ENCODE measurements at places on chromosomes 5 and 9.

- H3K27me3 ChIP-seq = no peaks in the 10 kb centered on the region
- H3K36me3 ChIP-seq = no peaks in the 10 kb centered on the region
- peak overlapping the region; percentile 91 for H3K27ac ChIP-seq
- H3K4me1 ChIP-seq = no peaks in the 10 kb centered on the region
These were observed 117.4 kb upstream of the GPR151 start for GRCh38 chr5:146633323-146633764.

DNA sequence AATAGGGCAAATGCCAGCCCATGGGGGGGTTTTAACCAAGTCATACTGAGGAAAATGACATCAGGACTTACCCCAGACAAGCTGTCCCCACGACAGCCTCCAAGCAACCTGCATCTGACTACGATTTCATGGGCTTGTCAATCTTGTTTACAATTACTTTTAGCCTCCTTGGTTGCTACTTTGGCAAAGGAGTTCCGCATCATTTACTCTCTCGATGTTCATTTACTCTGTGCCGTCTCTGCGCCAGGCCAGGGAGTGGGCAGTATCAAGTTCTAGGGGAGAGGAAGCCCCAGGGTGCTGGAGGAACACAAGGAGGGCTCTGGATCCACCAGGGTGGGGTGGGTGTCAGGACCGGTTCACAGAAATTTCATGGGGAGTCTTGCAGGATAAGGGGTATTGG lies 23.9 kb downstream of the PTPN3 start:
- H3K4me1 ChIP-seq = peaks cover 9% of the 10 kb centered on the region
- H3K27me3 ChIP-seq = no peaks in the 10 kb centered on the region
- H3K4me3 ChIP-seq = no peak overlapping the region
- DNase-seq = no peak
- no peak overlapping the region for H3K27ac ChIP-seq
- no peaks in the 10 kb centered on the region for H3K36me3 ChIP-seq

DNA sequence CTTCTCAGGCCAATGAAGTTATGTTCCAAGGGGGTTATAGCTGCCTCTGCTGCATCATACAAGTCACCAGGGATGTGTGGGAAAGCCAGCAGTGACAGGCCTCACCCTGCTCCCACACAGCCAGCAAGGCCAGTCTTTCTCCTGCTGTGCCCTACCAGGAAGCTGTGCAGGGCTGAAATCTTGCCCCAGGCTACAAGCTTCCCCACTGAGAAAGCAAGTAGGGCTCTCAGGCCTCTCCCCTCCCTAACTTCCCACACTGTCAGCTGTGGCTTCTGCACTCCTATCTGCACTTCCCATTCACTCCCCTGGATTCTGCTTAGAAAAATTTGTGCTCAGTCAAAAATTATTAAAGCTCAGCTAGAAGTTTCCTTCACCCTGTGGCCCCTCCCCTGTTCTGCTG lies 611.2 kb upstream of the ZNF608 start:
- H3K27ac ChIP-seq = no peak overlapping the region
- no peak overlapping the region for H3K4me3 ChIP-seq
- H3K4me1 ChIP-seq = no peaks in the 10 kb centered on the region
- H3K36me3 ChIP-seq = no peaks in the 10 kb centered on the region

- H3K36me3 ChIP-seq = no peaks in the 10 kb centered on the region
- no peak overlapping the region for H3K27ac ChIP-seq
- peak; percentile 23 for DNase-seq
- H3K27me3 ChIP-seq = peaks cover 11% of the 10 kb centered on the region
These were observed 2.4 kb upstream of the TERT start for GRCh38 chr5:1297243-1297642.

DNA sequence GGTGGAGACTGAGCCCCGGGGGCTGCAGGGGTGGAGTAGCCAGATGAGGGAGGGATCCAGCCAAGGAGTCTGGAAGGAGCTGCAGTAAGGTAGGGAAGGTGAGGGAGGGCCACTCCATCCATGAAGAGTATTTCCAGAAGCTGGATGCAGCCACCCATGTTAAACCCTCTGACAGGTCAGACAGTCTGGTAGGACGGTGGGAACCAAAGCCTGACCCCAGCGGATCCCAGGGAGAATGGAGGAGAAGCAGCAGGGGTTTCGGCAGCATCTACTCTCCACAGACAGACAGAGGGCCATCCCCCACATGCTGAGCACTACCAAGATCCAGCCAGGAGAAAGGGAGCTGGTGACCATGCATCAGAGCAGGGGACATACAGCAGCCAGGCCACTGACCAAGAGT lies 22.5 kb upstream of the S1PR3 start:
- peaks cover 5% of the 10 kb centered on the region for H3K4me1 ChIP-seq
- no peaks in the 10 kb centered on the region for H3K27me3 ChIP-seq
- H3K36me3 ChIP-seq = no peaks in the 10 kb centered on the region
- no peak overlapping the region for H3K27ac ChIP-seq

GRCh38 chr9:136900988-136901515 lies 14.7 kb downstream of the TRAF2 start:
- peaks cover 67% of the 10 kb centered on the region for H3K36me3 ChIP-seq
- H3K4me3 ChIP-seq = no peak overlapping the region
- no peaks in the 10 kb centered on the region for H3K4me1 ChIP-seq
- no peak overlapping the region for H3K27ac ChIP-seq
- no peaks in the 10 kb centered on the region for H3K27me3 ChIP-seq

GRCh38 chr9:127537792-127538191 lies 74.3 kb upstream of the STXBP1 start:
- no peaks in the 10 kb centered on the region for H3K27me3 ChIP-seq
- H3K27ac ChIP-seq = no peak overlapping the region
- no peaks in the 10 kb centered on the region for H3K36me3 ChIP-seq
- H3K4me3 ChIP-seq = no peak overlapping the region
- peak; percentile 75 for DNase-seq

- DNase-seq = no peak
- H3K4me1 ChIP-seq = no peaks in the 10 kb centered on the region
- no peaks in the 10 kb centered on the region for H3K36me3 ChIP-seq
- no peaks in the 10 kb centered on the region for H3K27me3 ChIP-seq
- no peak overlapping the region for H3K4me3 ChIP-seq
These were observed 88.8 kb downstream of the ANXA2R start for GRCh38 chr5:42951293-42951840.

DNA sequence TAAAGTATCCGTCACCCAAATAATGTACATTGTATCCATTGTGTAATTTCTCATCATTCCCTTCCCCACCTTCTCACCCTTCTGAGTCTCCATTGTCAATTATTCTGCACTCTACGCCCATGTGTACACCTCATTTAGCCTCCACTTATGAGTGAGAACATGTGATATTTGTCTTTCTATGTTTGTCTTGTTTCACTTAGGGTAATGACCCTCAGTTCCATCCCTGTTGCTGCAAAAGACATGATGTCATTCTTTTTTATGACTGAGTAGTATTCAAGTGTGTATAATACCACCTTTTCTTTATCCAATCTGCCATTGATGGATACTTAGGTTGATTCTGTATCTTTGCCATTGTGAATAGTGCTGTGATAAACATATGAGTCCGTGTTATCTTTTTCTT lies 4.9 kb upstream of the SPATA31C2 start:
- H3K27me3 ChIP-seq = peaks cover 13% of the 10 kb centered on the region
- H3K4me1 ChIP-seq = no peaks in the 10 kb centered on the region
- no peak overlapping the region for H3K4me3 ChIP-seq
- no peak for DNase-seq

GRCh38 chr5:92599217-92599810 lies 981.7 kb downstream of the NR2F1-AS1 start:
- H3K4me1 ChIP-seq = no peaks in the 10 kb centered on the region
- H3K27me3 ChIP-seq = no peaks in the 10 kb centered on the region
- H3K36me3 ChIP-seq = no peaks in the 10 kb centered on the region

GRCh38 chr9:135929656-135930445 lies 22.5 kb upstream of the CAMSAP1 start:
- no peaks in the 10 kb centered on the region for H3K27me3 ChIP-seq
- no peaks in the 10 kb centered on the region for H3K4me1 ChIP-seq
- DNase-seq = no peak
- no peak overlapping the region for H3K4me3 ChIP-seq
- H3K36me3 ChIP-seq = peaks cover 24% of the 10 kb centered on the region

- no peaks in the 10 kb centered on the region for H3K27me3 ChIP-seq
- no peaks in the 10 kb centered on the region for H3K36me3 ChIP-seq
- H3K4me1 ChIP-seq = no peaks in the 10 kb centered on the region
- no peak for DNase-seq
- no peak overlapping the region for H3K4me3 ChIP-seq
- H3K27ac ChIP-seq = no peak overlapping the region
These were observed 287.1 kb downstream of the KCNN2 start for GRCh38 chr5:114648940-114649339.

DNA sequence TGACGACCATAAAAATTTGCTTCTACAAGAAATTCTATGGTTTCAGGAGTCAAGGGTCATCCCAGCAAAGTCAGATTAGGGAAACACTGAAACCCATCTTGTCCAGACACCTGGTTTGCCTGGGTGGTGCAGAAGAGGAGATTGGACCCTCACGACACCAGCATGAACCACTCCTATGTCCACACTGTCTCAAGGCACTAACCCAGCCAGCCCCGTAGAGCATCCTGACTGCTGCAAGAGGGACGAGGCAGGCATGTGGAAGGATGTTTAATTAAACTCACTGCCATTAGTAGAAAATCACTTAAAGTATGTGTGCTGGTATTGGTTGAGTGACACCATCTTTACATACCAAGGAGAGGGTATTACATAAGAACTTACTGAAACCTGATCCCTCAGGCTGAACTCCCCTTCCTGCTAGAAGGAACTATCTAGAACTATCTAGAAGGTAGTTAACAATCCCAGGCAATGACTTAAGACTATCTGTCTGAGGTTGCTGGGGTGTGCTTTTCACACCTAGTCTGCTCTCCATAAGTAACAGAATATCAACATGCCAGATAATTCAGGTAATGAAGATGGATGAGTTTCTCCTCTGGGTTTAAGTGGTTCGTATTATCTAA lies 93.6 kb downstream of the SEMA6A start:
- peaks cover 73% of the 10 kb centered on the region for H3K36me3 ChIP-seq
- H3K4me3 ChIP-seq = no peak overlapping the region
- no peaks in the 10 kb centered on the region for H3K27me3 ChIP-seq
- H3K27ac ChIP-seq = no peak overlapping the region

DNA sequence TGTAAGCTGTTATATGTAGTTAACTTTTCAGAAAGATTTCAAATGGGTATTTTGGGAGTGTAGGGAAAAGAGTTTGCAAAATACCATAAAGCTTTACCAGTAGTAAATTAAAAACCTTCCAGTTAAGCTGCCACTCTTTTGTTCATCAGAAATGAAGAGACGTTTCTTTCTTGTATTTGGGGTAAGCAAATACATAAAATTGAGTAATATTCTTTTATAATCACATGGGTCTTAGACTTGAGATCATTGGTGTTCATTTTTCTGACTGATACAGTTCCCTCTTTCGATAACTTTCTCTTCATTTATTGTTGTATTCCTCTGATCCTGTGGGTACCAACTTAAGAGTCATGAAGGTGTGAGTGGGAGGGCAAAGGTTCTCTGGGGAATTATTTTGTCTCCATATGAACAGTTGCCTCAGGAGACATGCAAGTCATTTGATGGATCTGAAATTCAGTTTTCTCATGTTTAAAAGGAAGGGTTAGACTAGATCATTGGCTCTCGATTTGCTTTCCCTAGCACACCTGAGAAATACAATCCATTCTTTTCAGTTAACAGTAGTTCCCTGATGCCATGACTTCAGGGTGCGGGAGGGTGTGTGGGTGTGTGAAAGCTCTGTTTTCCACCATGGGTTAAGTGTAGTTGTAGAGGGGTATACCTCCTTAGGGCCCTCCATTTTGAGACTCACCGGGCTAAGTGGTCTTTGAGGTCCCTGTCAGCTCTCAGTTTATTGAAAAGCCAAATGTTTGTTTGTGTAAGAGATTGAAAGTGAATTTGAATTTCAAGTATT lies 47.7 kb downstream of the CNTRL start:
- peak overlapping the region; percentile 79 for H3K4me3 ChIP-seq
- no peak for DNase-seq
- no peaks in the 10 kb centered on the region for H3K27me3 ChIP-seq
- peaks cover 18% of the 10 kb centered on the region for H3K36me3 ChIP-seq
- no peak overlapping the region for H3K27ac ChIP-seq
- H3K4me1 ChIP-seq = no peaks in the 10 kb centered on the region

- no peaks in the 10 kb centered on the region for H3K36me3 ChIP-seq
- H3K27me3 ChIP-seq = no peaks in the 10 kb centered on the region
- DNase-seq = no peak
- H3K4me1 ChIP-seq = peaks cover 2% of the 10 kb centered on the region
These were observed 122.0 kb downstream of the GDNF start for GRCh38 chr5:37717613-37718431.

GRCh38 chr9:134412298-134412711 lies 86.0 kb downstream of the RXRA start:
- H3K4me1 ChIP-seq = no peaks in the 10 kb centered on the region
- no peaks in the 10 kb centered on the region for H3K27me3 ChIP-seq
- no peak overlapping the region for H3K4me3 ChIP-seq
- no peak overlapping the region for H3K27ac ChIP-seq
- peaks cover 6% of the 10 kb centered on the region for H3K36me3 ChIP-seq

DNA sequence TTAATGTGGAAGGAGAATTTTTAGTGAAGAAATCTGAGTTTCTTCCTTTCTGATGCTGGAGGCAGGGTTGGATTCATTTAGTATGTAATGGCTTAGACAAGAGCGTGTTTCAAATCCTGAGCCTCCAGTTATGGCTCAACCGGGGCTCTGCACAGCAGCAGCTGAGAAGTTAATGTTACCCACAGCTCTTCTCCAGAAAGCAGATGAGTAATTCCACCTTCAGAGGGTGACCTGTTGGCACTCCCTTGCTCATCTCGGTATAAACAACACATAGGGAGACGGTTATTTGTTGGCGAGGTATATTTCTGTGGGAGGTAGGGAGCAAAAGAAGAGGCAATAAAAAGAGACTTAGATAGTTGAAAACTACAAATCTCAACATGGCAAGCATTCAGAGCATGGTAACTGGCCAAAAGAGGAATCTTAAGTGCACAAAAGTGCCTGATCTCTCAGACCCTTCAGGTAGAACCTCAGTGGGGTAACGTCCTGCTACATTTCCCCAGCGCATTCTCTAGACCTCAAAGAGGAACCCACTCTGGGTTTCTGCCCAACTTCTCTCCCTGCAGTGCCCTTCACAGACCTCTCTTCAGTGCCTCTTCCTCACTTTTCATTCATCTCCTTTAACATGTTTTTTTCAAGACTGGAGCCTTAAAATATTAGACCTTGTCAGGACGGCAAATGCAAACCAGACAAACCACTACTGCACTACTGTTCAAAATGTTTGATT lies 417.5 kb upstream of the ADAMTSL1 start:
- no peaks in the 10 kb centered on the region for H3K4me1 ChIP-seq
- H3K27ac ChIP-seq = no peak overlapping the region
- H3K27me3 ChIP-seq = peaks cover 44% of the 10 kb centered on the region
- no peaks in the 10 kb centered on the region for H3K36me3 ChIP-seq
- no peak for DNase-seq
